ENCODE measurements at places on chromosomes 2 and 18.
A peak's percentile ranks its signal among the peaks of the same experiment; 100 is the strongest.

DNA sequence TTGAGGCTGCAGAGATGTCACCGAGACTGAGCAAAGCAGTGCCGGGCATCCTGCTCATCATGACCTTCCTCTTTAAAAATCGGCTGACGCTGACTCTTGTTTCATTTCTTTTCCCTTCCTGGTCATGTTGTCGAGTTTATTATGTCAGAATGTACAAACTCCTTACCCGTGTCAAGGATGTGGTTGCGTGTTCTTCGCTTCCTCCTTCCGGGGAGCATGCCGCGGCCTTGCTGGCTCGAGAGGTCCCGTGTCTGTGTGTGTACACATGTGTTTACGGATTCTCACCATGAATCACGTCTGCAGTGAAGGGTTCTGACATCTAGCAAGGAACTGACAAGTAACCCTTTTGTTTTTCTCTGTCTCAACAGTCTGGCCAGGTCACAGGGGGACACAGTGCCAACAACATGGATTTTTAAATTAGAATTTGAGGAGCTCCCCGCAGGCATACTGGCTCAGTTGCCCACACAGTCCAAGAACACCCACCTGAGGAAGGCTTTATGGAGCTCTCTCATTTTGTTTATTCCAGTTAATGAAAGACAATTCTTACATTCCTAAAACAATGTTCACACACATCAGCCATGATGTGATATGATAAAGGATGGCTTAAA, 60.2 kb downstream of the MYT1L start:
- no peak for DNase-seq

DNA sequence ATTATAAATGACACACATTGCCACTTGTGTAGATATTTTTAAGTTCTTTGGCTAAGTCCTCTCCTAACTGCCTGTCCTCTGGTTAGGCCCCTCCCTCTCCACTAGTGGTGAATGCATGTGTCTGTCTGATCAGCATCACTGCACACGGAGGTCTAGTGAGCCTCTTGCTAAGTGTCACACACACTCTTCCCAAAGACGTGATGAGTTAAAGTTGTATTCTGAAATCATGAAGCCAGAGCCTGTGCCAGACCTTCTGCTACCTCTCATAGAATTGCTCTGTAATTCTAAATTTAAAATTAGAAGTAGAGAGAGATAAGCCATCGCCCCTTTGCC, 41.3 kb downstream of the RALB start:
- no peak for DNase-seq

DNA sequence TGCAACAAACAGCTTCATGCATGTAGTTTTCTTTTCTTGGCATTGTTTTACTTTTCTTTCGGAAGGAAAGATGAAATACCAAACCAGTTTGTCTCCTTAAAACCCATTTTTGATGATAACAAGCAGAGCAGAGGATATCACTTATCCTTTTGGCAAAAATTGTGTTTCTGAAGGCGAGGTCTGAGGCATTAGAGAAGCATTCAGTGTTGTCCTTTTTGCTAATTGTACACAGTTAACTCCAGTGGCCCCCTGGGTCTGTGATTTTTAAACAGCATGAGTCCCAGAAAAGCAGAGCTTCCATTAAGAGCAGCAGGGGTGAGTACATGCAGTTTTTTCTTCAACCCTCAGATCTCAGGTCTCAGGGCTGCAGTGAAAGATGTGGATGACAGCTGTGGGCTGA, 41.3 kb downstream of the TTC39C start:
- no peak for DNase-seq

DNA sequence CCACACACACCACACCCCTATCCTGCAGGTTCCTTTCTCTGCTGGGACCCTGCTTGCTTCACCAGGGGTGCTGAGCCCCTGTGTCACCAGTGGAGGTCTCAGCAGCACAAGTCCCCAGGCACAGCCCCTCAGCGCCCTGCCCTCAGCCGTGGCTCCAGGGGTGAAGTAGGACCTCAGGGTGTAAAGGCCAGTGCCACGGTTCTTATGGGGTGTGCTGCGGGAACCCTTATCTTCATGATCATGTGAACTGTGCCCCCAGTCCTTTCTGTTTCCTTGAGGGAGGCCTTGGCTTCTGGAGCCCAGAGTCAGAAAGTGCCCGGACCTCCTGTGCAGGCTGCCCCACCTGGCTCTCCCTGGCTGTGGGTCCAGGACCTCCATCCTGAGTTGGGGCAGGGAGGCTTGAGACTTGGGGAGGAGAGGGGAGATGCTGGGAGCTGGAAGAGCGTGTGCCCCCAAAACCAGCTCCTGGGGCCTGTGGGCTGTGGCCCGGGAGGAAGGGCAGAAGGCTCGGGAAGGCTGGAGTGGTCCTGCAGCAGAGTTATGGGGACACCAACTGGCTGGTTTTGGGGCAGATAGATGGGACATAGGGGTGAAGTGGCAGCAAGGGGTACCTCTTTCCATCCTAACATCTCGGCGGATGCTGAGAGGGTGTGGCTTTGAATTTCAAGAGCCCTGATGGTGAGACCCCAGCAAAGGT, 20.2 kb upstream of the KLF11 start:
- DNase-seq = no peak

DNA sequence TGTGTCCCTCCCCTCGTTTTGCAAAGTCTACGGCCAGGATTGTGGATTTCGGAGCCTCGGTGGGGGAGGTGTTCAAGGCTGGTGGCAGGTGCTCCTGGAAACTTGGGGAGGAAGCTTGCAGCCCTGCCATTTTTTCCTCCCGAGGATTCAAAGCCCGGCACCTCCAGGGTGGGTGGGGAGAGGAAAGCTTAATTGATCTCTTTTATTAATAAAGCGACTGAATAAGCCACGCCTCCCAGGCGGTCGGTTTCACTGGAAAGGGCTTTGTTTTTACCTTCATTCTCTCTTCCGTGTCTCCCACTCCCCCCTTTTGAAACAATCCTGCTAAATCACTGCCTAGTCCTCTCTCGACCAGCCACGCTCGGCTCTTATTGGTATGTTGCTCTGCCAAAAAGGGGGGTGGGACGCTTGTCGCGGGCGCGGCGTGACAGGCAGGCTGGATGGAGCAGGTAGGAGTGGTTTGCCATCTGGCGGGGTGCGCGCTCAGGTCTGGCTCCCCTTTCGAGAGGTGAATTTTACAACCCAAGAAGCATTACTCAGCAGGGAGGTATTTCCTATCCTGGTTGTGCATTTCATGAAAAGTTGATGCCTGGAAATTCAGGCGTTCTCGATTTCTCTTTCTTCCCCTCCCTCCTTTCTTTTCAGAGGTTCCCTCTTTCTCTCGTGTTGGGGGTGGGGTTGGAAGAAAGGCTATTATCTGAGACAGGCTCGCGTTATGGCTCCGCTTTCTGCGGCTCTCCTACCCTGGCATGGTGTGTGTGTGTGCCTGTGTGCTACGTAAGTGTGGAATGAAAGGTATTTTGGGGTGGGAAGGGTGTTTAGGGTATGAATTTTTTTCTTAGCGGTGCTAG, 1.4 kb downstream of the NEDD4L start:
- peak; percentile 36 for DNase-seq

DNA sequence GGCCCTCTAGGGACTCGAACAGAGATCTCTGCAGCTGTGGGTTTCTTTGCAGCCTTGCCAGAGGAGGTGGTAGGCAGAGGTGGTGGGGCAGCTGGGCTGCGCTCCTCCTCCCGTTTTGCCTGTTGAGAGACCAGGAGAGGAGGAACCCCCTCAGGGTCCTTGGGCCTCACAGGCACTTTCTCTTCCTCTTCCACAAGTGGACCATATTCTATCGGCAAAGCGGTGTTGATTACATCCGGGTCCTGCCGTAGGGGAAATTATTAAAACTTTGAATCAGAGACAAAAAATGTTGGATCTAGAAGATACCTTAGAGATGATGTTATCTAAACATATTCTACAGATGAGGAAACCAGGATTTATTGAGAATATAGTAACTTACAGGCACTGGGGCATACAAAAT, 78.5 kb downstream of the CLIP4 start:
- peak; percentile 11 for DNase-seq

DNA sequence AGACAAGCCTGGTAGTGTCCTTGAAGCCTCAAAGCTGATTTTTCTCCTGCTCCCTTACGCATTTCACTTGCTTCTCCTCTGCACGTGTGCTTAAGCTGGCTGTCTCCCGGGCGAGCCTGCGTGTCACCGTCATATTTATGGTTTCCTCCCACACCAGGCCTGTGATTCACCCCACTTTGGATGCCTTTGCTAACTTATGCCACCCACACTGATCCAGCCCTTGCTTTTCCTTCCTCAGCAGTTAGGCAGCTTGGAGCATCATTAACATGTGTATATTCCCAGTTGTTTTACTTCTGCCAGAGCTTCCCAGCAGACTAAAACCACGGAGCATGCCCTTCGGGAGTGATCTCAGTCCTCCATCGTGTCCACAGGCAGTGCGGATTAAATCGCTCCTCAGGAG, 2.2 kb downstream of the ST3GAL5 start:
- peak; percentile 97 for DNase-seq

DNA sequence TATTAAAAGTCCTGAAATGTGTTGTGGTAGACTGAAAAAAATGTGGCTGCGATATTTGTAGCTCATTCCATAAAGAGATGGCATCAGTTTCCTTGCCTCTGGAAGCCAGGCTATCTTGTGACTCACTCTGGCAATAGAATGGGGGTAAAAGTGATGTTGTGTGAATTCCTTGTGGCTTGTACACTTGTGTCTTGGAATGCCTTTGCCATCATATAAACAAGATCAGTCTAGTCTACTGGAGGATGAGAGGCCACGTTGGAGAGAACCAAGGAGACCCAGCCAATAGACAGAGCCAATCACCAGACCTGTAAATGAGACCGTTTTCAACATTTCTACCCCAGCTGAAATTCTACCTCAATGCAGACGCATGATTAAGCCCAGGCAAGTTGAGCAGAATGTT, 254.1 kb downstream of the TRIB2 start:
- DNase-seq = peak; percentile 75

DNA sequence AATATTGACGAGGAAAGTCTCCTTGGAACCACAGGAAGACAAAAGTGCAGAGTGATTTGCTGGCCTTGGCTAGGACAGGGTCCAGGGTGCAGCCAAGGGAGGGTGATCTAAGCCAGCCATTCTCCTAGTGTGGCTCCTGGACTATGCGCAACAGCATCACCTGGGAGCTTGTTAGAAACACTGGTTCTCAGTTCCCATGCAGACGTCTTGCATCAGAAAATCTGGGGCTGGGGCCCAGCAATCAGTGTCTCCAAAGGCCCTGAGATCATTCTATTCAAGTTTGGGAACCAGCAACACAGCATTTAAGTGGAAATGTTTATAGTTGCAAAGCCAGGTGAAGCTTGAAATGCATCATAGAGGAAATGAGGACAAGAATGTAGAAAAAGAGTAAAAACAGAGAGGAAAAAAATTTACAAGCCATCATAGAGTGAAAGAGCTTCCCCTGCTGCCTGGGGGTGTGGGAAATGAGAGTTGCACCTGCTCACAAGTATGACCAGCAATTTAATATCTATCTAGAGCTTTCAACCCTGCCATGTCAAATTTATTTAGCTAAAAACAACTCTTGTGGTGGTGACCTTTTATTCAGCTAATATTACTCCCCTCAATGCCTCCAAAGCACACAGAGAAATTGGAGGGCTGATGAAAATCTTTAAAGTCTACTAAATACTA, 54.4 kb upstream of the SEC11C start:
- DNase-seq = no peak

GRCh38 chr18:32621034-32621433, 150.4 kb upstream of the GAREM1 start:
- no peak for DNase-seq

DNA sequence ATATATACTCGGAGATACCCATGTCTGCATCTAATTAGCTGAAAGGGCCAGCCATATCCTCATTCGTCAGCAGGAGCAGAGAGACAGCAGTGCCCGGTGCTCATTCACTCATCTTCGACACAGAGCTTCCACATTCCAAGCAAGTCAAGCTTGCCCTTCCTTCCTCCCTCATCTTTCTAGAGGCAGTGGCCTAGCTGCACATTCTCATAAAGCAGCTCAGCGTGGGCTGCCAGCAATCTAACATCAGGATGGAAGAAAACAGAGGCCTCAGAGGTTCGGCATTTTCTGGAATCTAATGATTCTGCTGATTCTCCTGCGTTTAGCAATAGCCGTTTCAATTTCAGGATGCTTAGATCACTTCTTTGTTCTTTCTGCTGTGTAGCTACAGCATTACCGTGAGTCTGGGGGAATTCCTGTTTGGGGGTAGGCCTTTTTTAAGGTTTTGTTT, 68.8 kb downstream of the CLHC1 start:
- peak; percentile 88 for DNase-seq

DNA sequence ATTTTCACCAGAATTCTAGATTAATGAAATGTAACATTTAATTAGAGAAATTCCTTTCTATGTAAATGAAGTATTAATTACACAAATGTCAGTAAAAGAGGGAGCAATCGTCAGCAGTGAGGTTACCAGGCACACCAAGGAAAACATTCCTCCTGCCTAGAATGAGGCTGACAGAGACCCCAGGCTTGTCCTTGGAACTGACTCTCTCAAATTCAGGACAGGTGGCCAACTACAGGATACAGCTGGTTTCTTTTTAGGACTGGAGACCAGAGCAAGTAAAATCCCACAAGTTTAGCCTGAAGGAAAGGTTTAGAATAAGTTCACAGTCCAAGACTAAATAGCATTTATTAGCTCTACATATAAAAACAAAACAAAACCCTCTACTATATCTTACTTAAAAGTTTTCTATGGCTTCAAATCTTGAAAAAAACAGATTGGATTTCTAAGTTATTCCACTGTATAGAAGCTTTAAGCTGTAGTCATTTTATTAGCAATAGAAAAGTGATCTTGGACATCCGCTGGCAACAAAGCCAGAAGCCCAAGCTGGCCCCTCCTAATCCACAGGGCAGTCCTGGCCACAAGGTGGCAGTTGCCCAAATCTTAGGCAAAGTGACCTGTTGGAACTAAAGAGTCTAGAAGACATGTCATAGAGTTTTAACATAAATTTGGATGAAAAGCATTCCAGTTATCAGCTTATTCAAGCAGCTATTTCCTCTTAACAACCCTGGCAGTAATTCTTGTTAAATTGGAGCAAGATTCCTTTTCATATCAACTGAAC, 81.0 kb downstream of the SP3 start:
- DNase-seq = peak; percentile 35

GRCh38 chr2:31204783-31205182, 12.5 kb downstream of the CAPN14 start:
- DNase-seq = no peak

GRCh38 chr18:79923896-79924585, 27.4 kb downstream of the SLC66A2 start:
- DNase-seq = no peak

DNA sequence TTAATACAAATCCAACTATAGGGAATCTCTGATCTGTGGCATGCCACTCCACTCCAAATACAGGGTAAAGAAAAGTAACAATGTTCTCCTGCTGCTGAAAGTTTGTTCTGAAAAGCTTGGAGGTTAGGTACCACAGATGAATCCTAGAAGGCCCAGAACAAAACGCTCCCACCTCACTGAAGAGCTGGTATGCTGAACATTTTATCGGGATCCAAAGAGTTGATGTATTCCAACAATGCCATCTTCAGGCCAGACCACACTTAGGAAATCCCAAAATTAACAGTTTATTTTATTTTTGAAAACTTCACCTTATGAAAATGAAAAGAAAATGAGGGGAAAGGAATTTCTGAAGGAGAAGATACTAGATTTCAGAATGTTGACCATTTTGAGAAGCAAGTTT, 145.1 kb upstream of the CDH19 start:
- peak; percentile 4 for DNase-seq

Data from fibroblast of skin of right biceps (primary cell).